ENCODE measurements at places on chromosomes 1 and 21.

DNA sequence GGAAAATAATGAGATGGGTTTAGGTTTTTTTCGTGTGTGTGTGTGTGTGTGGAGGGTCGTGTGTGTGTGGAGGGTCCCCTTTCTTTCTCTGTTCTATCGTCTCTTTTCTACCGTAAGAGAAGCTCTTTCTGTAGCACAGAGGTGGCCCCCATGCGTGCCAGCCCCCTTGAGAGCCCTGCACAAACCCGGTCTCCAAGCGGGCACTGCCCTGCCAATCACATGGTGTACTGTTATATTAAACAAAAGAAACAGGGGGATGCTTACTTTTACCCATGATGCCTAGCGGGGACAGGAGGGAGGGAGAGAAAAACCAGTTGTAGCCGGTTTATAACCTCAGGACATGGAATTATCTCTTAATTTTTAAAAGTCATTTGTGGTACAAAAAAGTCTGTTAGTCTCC, 41.0 kb downstream of the GATAD2B start:
- DNase-seq = peak; percentile 10

- no peak for DNase-seq
Observed at GRCh38 chr1:198906739-198907422, 268.0 kb downstream of the PTPRC start.

DNA sequence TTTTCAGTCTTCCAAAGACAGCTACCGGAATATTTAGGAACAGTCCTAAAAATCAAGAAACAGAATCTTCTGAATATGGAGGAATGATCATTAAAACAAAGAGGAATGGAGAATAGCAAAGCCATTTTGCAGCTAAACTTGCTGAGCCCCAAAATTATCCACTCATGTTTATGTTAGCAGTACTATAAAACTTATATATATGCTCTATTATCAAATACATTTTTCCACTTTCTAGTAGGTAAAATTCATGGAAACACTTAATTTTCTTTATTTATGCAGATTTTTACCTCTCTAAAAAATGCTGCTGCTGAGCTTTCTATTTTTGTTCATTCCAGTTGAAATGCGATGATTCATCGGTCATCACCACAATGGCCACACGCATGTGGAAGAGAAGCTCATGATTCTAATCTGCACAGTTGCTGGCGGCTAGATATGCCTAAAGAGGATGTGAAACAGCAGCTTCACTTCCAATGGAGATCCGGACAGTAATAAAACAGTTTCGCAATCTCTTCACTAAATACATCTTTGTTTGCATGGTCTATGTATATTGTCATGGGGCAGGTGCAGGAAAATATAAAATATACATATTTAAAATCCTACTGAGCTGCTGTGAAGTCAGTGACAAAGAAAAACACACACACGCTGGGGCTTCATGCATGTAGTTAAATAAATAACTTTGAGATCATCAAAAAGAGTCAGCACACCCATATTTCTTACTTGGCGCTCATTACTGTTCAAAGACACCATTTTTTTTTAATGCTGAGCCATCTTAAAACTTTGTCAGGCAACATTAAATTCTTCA, 292.2 kb downstream of the SMYD3 start:
- DNase-seq = peak; percentile 22

GRCh38 chr1:228723287-228723686, 12.0 kb upstream of the RHOU start:
- no peak for DNase-seq

- no peak for DNase-seq
Observed at GRCh38 chr1:247077876-247078257, 744 bp downstream of the ZNF670 start.

DNA sequence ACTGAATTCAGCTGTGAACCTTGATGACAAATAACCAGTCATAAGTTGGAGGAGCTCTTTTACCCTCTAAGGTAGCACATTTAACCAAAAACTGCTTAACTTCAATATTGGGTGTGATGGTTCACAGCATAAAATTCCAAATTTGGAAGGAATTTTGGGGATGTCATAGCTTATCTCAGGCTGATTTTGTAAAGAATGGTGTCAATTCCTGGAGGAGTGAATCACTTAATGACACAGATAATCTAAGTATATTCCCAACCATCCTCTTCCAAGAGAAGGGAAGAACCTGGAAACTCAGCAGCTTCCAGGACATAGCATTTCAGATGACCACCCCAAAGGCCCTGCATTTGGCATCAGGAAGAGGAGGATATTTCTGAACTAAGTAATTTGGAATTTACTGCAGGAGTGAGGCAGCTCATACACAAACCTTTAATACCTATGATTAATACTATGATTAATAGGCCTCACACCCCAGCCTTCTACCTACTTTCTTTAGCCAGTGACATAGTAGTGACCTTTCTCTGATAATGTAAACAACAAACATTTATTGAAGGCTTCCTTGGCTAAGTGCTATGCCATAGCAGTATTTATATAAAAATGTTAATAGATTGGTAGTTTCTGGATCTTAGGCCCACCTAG, 14.5 kb downstream of the GLUL start:
- no peak for DNase-seq

DNA sequence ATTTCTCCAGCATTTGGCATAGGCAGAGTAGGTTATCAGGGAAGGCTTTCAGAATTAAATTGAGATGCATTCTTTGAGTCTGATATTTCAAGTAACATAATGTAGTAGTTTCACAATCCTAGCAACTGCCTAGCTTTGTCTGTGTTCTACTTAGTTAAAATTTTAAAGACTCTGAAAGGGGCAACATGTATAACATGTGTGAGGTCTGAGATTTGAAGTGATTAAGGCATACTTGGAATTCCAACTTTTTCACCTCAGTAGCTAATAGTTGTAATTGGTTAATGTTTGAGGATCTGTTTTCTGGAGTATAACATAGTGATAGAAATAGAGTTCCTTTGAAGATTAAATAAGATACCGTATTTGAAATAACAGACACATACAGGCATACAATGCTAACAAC, 335.2 kb upstream of the BEND5 start:
- no peak for DNase-seq

- DNase-seq = no peak
Observed at GRCh38 chr1:228149406-228150119, at the start of gene GJC2. TSS of gene GJC2 (plus strand) at chr1:228149930. CDS start at chr1:228157759, 7,829 bp downstream.
